ENCODE measurements at places on chromosomes 5 and 9.
A peak's percentile ranks its signal among the peaks of the same experiment; 100 is the strongest.

- DNase-seq = no peak
These were observed 7.9 kb upstream of the MYORG start for GRCh38 chr9:34384368-34385165.

DNA sequence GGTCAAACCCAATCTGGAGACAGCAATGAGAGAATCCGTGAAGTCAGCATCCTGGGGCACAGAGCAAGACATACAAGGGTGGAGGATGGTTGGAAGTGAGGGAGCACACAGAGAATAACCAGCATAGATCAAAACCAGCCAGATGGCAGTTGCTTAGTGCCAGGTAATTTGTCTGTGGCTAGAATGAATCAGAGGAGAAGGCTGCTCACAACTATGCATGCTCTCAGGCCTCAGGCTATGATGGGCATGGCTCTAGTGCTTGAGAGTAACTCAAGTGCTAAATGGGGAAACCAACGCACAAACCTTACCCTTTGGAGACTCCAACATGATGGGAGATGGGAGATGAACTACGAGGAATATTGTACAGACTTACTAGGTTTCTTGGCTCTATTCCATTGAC is 160.8 kb downstream of the DMRT2 start:
- no peak for DNase-seq

DNA sequence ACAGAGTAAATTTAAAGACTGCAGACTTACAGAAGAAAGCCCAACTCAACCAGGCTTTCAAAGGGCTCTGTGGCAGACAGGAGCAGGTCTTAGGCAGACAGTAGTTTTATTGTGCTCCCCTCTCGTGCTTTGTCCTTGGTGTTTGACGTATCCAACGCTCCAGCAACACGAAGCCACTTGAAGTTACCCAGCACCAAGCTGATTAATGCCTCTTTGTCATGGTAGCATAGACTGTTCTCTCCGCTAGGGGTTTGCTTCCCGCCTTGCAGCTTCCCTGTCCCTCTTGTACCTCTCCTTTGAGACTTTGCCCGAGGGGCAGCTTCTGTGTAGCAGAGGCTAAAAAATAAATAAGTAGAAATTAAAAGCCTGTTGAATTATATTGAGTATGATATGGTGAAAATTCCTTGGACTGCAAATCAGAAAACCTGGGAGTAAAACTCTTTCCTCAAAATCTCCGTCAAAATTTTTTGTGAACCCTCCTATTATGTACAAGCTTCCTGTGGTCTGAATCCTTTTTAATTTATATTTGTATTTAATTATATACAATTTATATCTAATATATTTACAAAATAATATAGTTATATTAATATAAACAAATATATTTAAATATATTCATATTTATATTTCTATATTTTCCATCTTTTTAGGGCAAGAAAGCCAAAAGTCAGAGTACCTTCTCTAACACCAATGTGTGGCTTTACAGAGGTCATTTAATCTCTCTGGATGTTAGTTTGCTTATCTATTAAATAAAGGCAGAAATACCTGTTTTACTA is 405.4 kb downstream of the DMAC1 start:
- DNase-seq = no peak

DNA sequence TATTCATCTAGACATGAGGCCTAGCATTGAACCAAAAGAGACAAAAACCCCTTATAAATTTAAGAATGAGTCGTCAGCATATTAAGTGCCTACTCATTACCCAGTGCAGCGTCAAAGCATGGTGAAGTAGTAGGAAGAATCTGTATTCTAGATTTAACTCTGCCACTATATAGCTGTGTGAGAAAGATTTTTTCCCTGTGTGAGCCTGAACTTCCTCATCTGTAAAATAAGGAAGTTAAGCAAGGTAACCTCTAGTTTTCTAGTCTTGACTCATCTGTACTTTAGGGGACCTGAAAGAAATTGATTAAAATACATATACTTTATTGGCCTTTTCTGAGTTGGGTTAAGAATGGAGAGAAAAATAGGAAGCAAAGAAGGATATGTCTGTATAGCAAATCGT is 82.1 kb upstream of the RUSC2 start:
- no peak for DNase-seq

DNA sequence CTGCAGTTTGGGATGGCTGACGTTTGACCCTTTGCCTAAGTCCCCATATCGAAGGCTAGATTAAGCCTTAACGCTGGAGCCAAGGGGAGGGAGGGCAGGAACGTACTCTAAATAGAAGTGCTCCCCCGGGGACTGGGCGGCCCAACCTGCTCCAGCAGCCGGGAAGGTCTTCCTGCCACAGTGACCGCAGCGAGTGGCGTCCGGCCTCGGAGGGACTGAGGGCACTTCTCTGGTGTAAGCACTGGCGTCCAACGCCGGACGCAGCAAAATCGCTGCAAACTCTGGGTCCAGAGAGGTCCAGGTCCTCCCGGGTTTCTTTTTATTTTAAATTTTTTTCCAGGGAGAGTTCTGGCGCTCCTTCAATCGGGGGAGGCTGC is 505 bp upstream of the ACER2 start:
- no peak for DNase-seq

DNA sequence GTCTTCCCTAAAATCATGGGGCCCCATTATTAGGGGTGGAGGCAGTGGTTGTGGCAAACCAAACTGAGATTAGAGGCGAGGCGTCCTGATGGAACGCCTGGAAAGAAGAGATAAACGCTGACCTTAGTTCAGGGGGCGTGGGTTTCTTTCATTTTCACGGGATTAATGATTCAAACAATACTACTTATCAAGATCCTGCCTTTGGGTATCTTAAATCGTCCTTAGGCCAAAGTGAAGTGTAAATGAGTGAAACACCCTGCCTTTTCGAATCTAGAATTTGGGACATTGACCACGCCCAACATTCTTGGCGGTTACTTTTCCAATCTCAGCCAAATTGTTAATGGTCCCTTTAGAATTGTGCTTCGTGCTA is 1.0 kb upstream of the UBTD2 start:
- DNase-seq = peak; percentile 62

DNA sequence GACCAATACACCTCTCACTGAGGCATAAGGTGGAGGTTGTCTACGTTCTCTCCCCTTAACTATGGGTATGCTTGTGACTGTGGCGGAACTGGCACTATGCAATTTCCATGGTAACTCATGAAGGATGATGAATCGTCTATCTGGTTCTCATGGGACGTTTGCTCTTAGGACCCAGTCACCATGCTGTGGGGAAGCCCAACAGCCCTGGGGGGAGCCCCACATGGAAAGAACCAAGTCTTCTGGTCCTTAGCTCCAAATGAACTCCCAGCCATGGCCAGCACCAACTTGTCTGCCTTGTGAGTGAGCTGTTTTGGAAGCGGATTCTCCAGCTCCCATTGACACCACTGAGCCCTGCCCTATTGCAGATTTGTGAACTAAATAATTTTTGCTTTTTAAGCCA is 188.7 kb upstream of the S1PR3 start:
- no peak for DNase-seq

- DNase-seq = peak; percentile 39
These were observed 12.5 kb downstream of the PTCH1 start for GRCh38 chr9:95504053-95504963.

- DNase-seq = peak; percentile 87
These were observed 126.7 kb downstream of the FOXD1 start for GRCh38 chr5:73321757-73322436.

DNA sequence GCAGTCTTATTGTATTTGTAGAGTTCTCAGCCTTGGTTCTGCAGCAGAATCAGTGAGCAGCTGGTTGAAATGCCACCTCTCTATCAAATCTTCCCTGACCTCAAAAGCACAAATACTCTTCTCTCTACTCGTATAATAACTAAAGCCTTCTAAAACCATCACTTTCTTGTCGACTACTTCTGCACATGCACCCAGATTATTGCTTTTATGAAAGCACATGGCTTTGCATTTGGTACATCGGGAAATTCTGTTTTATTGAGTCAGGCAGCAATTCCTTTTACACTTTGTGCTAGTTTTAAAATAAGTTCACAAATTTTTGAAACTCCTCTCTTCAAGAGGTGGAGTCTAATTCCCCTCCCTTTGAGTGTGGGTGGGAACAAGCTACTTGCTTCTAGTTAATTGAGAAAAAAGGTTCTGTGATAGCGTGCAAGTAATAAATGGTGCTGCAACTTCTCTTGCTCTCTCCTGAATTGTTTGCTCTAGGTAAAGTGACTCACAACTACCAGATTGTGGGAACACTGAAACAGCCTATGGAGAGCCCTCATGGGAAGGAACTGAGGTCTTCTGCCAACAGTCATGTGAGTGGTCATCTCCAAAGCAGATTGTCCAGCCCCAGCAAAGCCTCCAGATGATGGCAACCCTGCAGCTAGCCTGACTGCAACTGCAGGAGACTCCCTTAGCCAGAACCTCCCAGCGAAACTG is 66.0 kb upstream of the TAF1L start:
- DNase-seq = no peak

- no peak for DNase-seq
These were observed 122.1 kb upstream of the SPRY4 start for GRCh38 chr5:142446960-142447279.

- peak; percentile 29 for DNase-seq
These were observed 168.5 kb upstream of the PIK3R1 start for GRCh38 chr5:68047035-68047434.

DNA sequence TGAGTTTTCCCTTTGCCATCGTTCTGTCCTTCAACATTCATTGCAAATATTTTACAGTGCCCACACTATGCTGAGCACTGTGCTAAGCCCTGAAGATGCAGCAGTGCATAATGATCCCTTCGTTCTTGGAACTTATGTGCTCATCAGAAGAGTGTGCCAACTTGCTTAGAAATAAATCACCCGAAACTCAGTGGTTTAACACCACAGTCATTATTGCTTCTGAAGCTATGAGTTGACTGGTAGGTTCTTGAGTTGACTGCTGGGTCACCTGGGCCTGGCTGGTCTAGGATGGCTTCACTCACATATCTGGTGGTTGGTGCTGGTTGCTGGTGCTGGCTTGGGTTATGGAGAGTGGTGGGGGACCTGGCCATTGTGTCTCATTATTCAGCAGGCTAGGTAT is 20.9 kb downstream of the PCSK5 start:
- no peak for DNase-seq

- DNase-seq = no peak
These were observed 48.2 kb upstream of the ZNF169 start for GRCh38 chr9:94210616-94211603.

GRCh38 chr5:180202939-180203573 is 6.0 kb downstream of the RASGEF1C start:
- no peak for DNase-seq

DNA sequence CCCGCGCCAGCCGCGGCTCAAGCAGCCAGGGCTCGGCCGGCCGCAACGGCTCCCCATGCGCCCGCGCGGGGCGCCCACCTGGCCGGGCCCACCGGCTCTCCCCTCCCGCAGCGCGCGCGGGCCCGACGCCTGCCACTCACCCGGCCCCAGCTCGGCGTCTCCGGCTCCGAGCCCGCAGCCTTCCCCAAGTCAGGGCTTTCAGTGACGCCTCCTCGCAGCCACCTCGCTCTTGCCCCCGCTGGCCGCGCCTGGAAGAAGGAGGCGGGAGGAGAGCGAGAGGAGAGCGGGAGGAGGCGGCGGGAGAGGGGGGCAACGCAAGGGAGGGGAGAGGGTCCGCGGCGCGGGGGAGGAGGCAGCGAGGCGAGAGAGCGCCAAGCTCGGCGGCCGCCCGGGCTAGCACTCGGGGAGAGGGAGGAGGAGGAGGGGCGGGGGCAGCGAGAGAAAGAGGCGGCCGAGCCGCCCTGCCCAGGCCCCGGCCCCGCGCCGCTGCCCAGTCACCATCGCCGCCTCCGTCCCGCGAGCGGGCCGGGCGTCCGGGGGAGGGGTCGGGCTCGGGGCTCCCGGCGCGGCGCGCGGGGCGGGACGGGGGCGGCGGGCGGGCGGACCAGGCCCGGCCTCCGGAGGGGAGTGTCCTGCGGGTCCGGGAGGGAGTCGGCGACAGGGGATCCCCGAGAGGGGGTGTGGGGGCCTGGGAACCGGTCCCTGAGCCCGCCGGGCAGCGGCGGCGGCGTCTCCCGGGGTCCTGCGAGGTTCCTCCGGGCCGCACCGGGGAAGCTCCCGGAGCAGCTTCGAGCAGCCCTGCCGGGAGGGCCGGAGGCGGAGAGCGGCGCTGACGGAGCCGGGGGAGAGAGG is at the start of gene LHFPL2:
TSS of gene LHFPL2 (minus strand) at position 414 of the 852 bp plus-strand sequence. CDS start 138,559 bp downstream, outside the sequence.
- peak; percentile 93 for DNase-seq

DNA sequence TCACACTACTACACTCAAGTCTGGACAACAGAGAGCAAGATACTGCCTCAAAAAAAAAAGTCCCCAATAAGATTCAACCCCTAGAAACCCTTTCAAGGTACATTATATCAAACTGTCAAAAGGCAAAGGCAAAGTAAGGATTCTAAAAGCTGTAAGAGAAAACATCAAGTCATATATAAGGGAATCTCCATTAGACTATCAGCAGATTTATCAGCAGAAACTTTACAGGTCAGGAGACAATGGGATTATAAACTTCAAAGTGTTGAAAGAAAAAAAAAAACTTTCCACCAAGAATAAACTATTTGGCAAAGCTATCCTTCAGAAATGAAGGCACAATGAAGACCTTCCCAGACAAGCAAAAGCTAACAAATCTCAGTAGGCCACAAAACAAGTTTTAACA is 63.5 kb upstream of the DMRT1 start:
- no peak for DNase-seq

DNA sequence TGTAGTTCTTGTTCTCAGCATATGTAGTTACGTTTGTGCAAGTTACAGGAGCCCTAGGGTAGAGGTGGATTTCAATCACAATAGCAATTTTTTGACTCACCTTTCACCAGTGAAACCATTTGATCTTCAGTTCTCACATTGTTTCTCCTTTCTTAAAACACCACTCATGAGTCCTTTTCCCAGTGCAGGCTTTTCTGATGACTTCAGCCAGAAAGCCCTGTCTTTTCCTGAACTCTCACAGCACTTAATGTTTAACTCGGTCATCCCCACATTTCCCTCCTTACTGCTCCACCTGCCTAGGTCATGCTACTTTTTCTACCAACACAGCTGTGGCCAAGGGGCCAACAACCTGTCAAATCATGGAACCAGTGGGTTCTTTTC is 37.9 kb downstream of the ARHGEF28 start:
- no peak for DNase-seq

DNA sequence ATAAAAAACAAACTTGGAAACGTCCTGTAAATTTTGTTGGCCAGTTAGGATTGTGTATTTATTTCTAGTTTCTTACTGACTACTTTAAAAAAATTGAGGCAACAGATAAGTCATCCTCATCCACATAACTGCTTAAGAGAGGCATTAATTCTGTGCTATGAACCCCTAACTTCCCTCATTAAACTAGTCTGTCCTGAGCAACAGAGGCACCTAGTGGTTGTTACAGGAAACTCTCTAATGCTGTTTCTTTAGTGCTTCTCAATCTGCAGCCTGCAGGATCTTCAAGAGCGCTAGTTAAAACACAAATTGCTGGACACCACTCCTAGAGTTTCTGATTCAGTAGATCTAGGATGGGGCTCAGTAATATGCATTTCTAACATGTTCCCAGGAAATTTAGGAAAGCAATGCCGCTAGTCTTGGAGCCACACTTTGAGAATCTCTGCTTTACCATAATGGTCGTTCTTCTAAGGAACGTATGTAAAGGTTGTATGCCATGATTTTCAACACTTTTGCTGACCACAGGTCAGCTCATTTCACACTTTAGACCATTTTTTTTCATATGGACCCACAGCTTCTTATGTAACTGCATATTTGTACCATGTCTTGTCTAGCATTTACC is 410.1 kb upstream of the SMARCA2 start:
- DNase-seq = peak; percentile 8

GRCh38 chr9:124871156-124871561 is 9.2 kb downstream of the ARPC5L start:
- no peak for DNase-seq

Data from GM03348 (cell line).